ENCODE measurements at places on chromosomes 11 and 22.

DNA sequence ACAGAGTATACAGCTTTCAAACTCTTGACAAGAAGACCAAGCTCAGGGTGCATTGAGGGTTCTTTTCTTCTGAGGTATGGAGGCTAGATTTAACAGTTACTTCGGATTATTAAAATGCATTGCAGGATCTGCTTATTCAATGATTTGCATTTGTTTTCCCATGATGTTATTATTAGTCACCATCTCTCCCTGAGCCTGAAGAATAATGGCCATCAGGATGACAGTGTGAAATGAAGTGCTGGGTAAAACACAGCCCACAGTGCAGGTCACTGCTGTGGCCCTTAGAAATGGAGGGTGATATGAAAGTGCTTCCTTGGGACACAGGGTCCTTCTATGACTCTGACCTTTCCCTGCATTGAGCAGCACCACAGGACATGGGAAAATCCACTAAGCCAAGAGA, 40.0 kb downstream of the TECTA start:
- no peak for DNase-seq

DNA sequence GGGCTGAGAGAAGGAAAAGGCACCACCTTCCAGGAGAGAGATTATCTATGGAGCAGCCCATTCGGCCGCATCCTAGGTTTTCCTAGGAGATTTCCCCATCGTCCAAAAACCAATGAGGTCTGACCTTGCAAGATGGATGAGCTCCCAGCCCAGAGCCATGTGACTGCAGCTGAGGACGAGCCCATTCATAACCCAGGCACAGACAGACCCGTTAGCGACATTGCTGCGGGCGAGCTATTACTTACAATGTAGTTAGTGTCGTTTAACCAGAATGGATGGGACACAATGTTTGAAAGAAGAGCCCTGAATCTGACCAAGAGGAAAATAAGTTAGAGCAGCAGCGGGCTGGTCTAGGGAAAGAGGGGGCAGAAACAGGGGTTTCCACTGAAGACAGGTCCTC, 395.9 kb upstream of the CADM1 start:
- DNase-seq: no peak

DNA sequence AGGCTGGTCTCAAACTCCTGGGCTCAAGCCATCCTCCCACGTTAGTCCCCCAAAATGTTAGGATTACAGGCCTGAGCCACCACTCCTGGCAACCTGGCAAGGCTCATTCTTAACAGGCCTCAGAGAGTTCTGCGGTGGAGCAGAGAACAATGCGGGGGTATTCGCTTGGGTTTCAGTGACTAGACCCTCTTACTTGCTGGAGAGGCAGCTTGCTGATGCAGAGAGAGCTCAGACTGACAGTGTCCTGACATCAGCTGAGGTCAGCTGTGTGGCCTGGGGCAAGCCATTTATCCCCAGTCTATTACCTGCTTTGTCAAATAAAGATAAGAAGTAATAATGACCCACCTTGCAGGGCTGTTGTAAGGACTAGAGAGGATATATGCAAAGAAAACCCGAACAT, 40.3 kb upstream of the DMC1 start:
- DNase-seq: no peak

- DNase-seq: no peak
Observed at GRCh38 chr22:25749420-25750169, 7.6 kb downstream of the MYO18B start.

- no peak for DNase-seq
Observed at GRCh38 chr11:117887431-117888138, 11.1 kb upstream of the FXYD6 start.

GRCh38 chr11:72244361-72245262, 636 bp upstream of the PHOX2A start:
- no peak for DNase-seq

GRCh38 chr22:37623075-37624016, 14.7 kb downstream of the GGA1 start:
- DNase-seq: peak; percentile 82

GRCh38 chr22:17952273-17952801, 72.0 kb downstream of the MICAL3 start:
- no peak for DNase-seq

DNA sequence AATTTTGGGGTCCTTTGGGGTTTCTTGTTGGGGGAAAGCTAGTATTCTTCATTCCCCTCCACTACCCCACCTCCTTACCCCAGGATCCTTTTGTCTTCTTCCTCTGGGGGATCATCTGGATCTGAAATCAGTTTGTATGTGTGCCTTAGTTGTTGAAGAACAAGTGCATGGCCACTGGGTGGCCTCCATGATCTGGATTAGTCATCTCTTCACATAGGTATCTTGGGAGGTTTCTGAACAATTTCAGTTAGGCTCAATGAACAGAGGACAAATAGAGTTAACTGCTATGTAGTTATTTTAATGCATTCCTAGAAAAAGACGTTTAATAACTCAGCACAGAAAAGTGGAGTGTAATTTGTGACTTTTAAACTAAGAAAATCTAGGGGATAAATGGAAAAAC, 7.1 kb upstream of the VWA5A start:
- DNase-seq: peak; percentile 23

DNA sequence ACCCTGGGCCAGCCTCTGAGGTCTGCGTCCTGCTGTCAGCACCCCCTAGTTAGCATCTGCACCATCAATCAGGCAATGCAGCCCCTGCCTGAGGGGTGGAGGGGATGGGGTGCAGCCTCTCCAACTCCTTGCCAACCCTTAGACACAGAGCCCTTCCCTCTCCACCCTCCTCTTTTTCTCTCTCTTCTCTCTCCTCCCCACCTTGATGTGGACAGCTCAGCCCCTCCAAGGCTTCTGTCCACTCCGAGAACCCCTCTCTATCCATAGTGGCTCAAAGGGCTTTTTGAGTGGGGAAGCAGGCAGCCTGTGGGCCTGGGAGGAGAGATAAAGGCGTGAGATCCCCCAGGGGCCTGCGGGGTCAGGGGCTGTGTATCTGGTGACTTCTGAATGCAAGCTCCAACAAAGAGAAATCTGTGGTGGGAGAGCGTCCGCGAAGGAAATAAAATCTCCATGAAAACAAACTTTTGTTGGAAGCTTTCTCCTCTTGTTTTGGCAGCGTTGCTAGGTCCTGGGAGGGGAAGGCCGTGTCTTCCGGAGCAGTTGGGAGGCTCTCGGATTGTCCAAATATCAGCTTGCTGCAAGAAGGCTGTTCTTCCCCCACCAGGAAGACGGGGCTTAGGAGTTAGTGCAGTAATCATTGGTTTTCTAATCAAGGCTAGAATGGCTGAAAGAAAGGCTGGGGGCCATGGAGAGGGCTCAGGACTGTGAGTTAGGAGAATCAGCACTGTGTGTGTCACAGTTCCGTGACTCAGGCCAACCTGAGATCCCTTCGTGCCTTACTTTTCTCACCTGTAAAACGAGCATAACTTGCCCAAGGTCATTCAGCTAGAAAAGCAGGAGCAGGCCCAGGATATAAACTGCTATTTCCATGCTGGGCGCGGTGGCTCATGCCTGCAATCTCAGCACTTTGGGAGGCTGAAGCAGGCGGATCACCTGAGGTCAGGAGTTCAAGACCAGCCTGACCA, 50.3 kb downstream of the PKNOX2 start:
- DNase-seq: no peak

GRCh38 chr11:87493516-87493915, 455.8 kb downstream of the TMEM135 start:
- no peak for DNase-seq

GRCh38 chr11:2261436-2262230, 8.8 kb downstream of the ASCL2 start:
- DNase-seq: no peak

DNA sequence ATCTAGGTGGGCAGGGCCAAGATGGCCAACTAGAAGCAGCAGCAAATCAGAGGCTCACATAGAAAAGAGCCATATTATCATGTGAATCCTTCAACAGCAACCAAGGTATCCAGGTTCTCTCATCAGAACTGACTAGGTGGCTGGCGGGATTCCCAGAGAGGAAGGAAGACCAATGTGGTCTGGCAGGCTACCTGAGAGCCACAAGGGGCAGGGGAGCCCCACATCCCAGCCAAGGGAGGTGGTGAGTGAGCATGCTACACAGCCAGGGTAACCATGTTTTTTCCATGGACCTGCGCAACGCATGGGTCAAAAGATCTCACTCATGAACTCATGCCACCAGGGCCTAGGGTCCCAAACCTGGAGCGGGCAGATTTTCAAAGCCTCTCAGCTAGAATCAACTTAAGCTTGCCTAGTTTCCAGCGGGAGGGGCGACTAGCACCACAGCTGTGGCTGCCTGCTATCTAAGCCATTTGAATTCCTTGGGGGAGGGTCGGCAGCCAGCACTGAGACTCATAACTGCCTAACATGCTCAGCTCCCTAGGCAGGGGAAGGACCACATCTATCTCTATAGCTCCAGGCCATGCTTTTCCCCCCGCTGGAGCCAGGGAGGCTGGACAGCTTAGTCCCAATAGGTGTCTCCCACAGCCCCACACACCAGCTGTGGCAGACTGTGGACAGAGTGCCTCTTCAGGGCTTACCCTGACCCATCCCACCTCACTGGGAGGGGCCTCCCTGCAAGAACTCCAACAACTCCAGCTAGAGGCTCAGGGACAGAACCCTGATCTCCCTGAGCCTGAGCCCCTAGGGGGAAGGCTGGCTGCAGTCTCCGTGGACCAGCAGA, 28.7 kb upstream of the CASP12 start:
- no peak for DNase-seq

DNA sequence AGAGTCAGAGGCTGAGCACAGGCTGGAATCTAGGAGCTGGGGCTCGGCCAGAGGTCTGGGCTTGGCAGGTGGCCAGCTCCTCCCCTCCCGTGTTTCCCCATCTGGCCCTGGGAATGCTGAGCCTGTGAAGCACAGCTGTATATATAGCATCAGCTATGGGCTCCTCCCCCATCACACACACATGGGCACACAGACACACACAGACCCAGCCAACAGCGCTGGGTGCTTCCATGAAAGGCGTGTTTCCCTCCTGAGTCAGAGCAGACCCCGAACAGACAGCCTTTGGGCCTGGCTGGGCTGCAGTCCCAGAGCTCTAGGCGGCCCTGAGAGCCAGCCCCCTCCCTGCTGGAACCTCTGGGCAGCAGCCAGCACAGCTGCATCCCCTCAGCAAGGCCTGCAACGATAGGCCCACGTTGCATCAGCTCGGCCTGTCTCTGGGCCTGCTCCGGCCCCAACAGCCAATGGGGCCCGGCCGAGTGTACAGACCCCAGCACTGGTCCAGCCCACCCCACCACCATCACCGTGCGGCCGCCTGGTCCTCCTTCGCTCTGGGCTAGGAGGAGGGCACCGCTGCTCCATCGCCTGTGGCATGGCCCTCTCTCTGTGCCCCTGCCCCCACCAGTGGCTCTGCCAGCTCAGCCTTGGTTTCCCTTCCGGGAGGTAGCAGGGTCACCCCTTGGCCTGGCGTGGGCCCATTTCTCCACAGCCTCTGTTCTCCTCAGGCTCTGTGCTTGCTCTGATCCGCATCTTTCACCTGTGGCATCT, 7.6 kb upstream of the SERPINH1 start:
- DNase-seq: no peak

GRCh38 chr11:40338739-40339138, 1120.7 kb downstream of the LRRC4C start:
- no peak for DNase-seq

GRCh38 chr22:46463435-46464227, 73.8 kb downstream of the CELSR1 start:
- no peak for DNase-seq

DNA sequence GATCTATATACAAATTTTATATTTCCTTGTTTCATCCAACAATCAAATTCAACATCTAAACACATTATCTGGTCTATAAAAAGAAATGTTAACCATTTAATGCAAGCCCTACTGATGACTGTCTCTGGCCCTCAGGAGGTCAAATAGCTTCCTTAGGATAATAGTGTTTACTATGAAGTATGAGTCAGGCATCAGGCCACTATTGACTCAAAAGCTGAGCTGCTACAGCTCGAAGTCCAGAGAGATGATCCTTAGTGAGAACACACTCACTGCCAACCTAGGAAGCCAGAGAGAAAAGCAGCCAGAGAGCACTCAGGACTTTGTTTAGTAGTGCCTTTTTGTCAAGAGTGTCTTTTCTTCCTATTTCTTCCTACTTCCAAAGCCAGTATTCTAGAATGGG, 171.8 kb downstream of the SOX6 start:
- no peak for DNase-seq

- DNase-seq: no peak
Observed at GRCh38 chr11:114399490-114400215, 658 bp downstream of the C11orf71 start.

DNA sequence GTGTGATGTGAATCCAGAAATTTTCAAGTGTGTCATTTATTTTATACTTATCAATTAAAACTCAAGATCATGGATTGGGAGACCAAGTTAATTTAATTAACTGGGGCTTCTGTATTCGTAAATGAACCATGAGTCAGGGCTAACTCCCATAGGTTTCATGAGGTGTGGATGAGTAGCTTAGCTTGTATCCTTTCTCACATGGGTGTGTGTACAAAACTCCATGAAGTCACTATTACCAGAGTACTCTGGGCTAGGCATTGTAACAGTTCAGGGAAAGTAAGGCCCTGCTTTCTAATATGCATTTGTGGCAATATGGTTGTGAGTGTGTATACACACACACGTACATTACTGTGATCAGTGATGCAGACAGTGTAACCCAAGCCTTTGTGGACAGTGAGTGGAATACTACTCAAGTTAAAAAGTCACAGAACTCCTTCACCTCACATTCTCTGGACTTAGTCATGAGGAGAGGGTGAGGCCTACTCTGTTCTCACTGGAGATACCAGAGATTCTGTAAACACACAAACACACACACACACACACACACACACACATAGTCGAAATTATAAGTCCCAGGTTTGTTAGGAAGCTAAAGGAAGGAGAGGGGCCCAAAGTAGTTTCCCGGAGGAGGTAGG, 3.5 kb downstream of the CNTF start:
- DNase-seq: no peak

- DNase-seq: no peak
Observed at GRCh38 chr11:31863170-31863832, 52.2 kb upstream of the PAX6 start.

GRCh38 chr11:96177146-96177545, 165.8 kb downstream of the MAML2 start:
- no peak for DNase-seq

- DNase-seq: no peak
Observed at GRCh38 chr11:1108246-1108900, 33.7 kb downstream of the MUC2 start.

- no peak for DNase-seq
Observed at GRCh38 chr11:75797116-75797515, 17.9 kb upstream of the UVRAG start.

GRCh38 chr11:61691380-61692156, 11.4 kb downstream of the DAGLA start:
- DNase-seq: no peak

Data from CD4-positive, alpha-beta T cell treated with Interleukin-6 for 4 hours (primary cell).